ENCODE measurements at places on chromosomes 6 and 20.

DNA sequence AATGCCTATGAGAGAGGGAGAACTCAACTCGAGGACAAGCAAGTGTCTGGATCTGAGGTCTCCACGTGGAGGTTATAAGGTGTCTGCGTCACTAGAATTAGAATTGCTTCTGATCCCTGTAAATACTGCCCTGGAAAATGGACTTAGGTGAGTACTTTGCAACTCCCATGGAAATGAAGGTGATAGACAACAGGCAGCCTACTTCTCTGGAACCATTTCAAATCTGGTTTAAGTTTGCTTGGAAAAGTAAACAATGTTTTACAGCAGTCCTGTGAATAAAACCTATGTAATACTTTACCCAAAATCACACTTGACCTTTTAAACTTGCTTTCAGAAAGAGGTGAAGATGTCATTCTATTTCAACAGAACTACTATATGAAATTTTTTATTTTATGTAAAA is 70.1 kb upstream of the TENT5A start:
- DNase-seq, result no peak

- no peak for DNase-seq
Observed at GRCh38 chr6:12119085-12119588, 107.0 kb downstream of the HIVEP1 start.

DNA sequence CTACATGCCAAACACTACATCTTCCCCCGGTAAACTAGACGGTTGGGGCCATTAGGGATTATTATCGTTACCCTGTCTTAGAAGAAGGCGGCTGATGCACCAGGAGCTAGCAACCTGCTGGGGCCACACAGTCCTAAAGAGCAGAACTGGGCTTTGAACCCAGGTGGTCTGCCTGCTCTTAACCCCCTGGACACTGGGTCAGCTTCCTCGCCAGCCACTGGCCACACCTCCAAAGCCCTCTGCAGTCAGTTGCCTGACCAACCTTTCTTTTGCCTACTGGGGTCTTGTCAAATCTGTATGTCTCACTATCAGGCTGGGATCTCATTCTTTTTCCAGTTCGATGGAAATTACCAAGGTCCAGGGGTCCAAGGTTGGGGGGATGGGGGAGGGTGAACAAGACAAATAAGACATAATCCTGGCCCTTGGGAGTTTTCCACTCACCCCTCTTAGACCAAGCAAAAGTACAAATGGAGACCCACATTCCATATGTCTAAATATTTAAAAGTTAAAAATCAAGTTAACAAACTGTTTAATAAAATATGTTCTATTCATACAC is 34.0 kb upstream of the FOXP4 start:
- DNase-seq, result no peak

GRCh38 chr20:53413186-53413631 is 180.4 kb downstream of the ZNF217 start:
- peak; percentile 79 for DNase-seq

- no peak for DNase-seq
Observed at GRCh38 chr6:158962371-158962770, 37.6 kb downstream of the RSPH3 start.

- no peak for DNase-seq
Observed at GRCh38 chr6:35330541-35331119, 11.7 kb upstream of the PPARD start.

DNA sequence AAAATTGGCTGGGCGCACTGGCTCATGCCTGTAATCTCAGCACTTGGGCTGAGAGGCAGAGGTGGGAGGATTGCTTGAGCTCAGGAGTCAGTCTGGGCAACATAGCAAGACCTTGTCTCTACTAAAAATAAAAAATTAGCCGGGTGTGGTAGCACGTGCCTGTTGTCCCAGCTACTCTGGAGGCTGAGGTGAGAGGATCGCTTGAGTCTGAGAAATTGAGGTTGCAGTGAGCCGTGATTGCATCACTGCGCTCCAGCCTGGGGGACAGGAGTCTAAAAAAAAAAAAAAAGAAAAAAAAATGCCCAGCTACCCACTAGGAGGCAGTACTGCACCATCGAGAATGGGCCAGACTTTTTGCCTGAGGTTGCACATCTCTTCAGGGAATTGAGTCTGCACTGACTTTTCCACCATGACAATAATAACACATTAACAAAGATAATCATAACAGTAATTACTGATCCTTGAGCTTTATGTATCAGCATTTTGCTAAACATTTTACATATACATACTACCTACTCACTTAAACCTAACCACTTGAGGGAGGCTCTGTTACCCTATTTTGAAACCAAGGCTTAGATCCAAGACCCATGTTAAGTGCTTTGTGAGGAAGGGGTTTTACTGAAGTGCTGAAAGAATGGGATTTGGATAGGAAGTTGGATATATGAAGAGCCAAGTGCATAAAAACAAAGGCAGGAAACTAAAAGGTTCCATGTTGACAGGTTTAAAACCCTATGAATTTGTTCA is 21.0 kb downstream of the SRSF3 start:
- peak; percentile 65 for DNase-seq

GRCh38 chr20:41830702-41831101 is 212.5 kb upstream of the CHD6 start:
- no peak for DNase-seq

- no peak for DNase-seq
Observed at GRCh38 chr6:143952947-143953701, 54.9 kb downstream of the PLAGL1 start.

- no peak for DNase-seq
Observed at GRCh38 chr6:20633566-20634340, 99.5 kb downstream of the CDKAL1 start.

DNA sequence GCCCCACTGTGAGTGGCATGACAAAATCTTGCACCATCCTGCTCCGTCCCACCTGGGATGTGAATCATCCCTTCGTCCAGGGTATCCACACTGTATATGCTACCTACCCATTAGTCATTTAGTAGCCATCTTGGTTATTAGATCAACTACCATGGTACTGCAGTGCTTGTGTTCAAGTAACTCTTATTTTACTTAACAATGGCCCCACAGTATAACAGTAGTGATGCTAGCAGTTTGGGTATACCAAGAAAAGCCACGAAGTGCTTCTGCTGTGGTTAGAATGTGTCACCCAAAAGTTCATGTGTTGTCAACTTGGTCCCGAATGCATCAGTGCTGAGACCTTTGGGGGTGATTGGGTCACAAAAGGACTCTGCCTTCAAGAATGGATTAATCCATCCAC is 11.7 kb downstream of the OSER1 start:
- no peak for DNase-seq

DNA sequence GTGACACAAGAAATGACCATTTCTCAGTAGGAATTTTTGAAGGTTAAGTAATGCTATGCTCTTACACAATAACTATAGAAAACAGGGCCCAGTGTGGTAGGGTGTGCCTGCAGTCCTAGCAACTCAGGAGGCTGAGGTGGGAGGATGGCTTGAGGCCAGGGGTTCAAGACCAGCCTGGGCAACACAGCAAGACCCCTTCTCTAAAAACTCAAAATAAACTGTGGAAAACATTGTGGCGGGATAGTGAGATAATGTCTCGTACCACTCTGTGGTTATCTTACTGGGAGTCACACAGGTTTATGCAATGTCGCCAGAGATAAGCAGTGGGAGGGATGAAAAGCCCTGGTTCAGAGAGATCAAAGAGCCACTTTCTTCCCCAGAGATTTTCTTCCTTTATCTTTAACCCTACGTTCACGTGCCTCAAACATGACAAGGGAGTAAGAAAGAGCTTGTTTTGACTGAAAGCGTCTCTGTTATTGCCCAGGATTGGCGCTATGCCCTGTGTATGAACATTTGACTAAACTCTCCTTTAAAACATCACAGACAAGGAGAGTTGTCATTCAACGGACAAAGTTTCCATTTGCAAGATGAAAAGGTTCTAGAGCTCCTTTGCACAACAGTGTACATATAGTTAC is 13.9 kb downstream of the GCM1 start:
- no peak for DNase-seq

DNA sequence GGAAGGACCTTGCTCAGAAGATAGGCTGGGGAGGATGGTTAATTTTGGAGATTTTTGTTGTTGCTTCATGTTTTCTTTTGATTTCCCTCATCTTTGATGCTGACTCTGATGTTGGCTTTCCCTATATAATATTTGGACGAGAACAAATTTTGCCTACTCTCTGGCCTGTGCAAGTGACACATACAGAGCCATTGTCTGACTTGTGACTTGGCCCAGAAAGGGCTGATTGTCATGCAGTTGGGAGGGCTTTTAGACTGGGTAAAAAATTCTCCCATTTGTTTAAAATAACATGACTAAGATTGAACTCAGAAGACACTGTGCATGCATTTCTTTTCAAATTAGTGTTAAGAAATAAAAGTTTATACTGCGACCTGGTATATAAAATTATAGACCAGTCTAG is 98.6 kb upstream of the SUPT3H start:
- no peak for DNase-seq

GRCh38 chr20:40894237-40894630 is 134.4 kb upstream of the TOP1 start:
- no peak for DNase-seq

DNA sequence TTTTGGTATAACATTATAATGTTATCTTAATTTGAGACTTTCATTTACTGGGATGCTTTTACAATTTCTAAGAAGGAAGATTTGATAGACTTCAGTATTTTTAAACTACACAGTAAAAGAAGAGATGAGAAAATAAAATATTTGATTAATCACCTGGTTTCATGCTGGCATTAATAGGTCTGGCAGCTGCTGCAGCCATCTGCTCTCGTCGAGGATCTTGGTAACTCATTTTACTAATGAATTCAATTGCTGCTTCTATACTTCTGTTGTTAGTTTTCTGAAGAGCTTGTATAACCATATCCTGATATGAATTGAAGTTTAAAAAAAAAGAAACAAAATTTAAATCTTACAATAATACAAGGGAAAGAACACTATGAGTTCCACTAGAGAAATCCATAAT is 23.0 kb downstream of the LATS1 start:
- DNase-seq, result no peak

- DNase-seq, result no peak
Observed at GRCh38 chr20:25135031-25135430, 53.1 kb upstream of the VSX1 start.

DNA sequence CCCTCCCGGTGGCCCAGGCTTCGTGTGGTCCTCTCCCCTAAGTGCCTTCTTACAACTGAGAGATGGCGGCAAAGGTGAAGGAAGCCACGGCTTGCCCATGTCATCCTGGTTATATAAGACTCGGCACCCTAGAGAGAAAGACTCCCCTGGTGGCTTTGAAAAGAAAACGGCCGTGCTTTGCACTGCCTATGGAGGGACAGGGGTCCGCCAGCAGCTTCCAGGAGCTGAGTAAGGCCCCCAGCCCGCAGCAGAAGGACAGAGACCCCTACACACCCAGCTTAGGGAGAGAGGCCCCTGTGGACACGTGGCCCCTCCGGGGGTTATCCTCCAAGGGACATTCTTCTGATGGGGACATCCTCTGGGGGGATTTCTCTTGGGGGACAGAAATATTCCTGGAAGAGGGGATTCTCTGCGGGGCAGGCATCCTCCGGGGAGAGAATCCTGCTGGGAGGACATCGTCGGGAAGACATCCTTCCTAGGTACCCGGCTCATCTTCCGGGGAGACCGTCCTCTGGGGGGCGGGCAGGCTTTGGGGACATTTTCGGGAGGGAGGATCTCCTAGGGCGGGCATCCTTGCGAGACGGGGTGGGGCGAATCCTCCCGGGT is 511 bp upstream of the OGFR start:
- no peak for DNase-seq

GRCh38 chr6:114062199-114062598 is 91.3 kb upstream of the HDAC2 start:
- DNase-seq, result no peak

GRCh38 chr6:26299286-26300042 is 65.5 kb upstream of the BTN3A2 start:
- DNase-seq, result no peak

GRCh38 chr20:1671891-1672669 is 14.5 kb upstream of the SIRPG start:
- no peak for DNase-seq

- DNase-seq, result peak; percentile 64
Observed at GRCh38 chr6:151475653-151476523, 17.9 kb upstream of the CCDC170 start.

GRCh38 chr20:10659651-10660601 is 13.9 kb downstream of the JAG1 start:
- DNase-seq, result no peak

GRCh38 chr6:134034478-134034877 is 17.9 kb downstream of the SLC2A12 start:
- no peak for DNase-seq

DNA sequence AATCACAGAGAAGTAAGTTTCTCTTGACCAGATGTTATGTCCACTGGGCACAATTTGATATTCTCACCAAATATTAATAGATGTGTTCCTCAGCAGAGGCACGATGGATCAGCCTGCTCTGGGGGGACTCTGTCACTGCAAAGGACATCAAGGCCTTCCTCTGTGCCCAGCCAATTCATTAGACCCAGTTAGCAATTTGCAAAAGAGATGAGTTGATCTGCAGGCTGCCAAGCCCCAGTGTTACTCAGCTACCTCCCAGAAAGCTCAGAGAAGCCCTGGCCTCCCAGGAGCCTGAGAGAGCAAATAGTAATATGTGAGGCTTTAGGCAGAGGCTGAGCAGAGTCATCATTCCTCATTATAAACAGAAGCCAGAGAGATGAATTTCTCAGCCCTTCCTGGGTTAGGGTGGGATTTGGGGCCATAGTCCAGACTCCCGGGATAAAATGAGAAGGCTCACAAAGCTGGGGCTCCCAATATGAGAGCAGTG is 54.2 kb downstream of the ZNF831 start:
- DNase-seq, result no peak
